ENCODE measurements at places on chromosomes 1 and 21.

- peak; percentile 21 for DNase-seq
These were observed 9.9 kb downstream of the ANGPTL7 start for GRCh38 chr1:11198851-11199594.

DNA sequence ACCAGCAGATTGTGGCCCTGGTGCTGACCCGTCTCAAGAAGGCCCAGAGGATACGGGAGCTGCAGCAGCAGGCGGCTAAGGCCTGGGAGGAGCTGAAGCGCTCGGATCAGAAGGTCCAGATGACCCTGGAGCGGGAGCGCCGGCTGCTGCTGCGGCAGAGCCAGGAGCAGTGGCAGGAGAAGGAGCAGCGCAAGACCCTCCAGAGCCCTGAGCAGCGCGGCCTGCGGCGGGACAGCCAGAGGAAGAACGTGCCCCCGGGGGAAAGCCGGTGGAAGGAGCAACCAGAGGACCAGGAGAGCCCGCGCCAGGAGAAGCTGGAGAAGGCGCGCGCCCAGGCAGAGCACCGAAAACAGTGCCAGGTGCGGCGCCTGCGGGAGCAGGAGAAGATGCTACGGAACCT, 1.0 kb downstream of the CCDC185 start:
- no peak for DNase-seq

DNA sequence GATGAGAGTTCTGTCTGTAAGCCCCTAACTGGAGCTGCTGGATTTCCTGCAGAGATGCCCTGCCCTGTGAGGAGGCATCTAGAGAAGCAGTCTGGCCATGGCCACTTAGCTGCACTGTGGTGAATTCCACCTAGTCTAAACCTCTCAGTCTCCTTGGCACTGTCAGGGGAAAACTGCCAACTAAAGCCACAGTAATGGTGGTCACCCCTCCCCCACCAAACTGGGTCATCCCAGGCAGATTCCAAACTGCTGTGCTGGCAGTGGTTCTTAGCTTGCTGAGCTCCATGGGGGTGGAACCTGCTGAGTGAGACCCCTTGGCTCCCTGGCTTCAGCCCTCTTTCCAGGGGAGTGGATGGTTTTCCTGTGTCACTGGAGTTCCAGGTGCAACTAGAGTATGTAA, 740.6 kb downstream of the RWDD3 start:
- DNase-seq: no peak

GRCh38 chr1:234400773-234401172, 27.5 kb downstream of the COA6 start:
- DNase-seq: no peak

DNA sequence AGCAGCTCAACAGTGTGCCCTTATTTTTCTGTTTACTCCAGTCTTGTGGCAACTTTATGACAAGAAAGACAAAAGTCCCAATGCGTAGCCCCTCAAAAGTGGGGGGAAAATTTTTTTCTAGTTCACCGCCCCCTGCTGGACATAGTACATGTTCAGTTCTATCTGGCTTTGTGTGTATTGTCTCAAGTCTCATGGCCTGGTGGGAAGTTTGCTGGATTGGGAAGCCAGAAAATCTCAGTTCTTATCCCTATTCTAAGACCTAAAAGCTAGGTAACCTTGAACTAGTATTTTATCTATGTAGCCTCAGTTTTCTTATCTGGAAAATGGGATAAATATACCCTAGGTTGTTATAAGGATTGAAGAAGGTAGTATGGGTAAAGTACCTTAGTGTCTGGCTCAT, 55.8 kb upstream of the LDLRAP1 start:
- no peak for DNase-seq

DNA sequence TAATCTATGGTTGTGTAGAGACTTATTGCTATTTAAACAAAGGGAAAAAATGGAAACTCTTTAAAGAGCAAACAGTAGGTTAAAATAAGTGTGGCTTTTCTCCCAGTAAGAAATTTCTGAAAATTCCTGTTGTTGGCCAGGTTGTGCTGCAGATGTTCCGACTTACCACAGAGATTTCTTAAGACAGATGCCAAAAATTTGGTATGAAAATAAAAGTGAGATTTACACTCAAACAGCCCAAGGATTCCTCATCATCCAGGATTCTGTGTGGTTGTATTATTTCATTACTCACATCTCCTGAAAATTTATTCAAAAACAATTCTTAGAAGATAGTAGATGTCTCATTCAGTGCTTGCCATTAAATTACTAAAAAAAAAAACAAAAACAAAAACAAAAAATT, 296.7 kb upstream of the PTBP2 start:
- DNase-seq: no peak

- DNase-seq: no peak
These were observed 570 bp upstream of the PEX10 start for GRCh38 chr1:2412773-2413494.

- DNase-seq: no peak
These were observed 43.5 kb downstream of the MAST2 start for GRCh38 chr1:45846931-45847330.

- DNase-seq: no peak
These were observed 24.1 kb downstream of the MEGF6 start for GRCh38 chr1:3586986-3587759.

- no peak for DNase-seq
These were observed 633 bp downstream of the THEMIS2 start for GRCh38 chr1:27872802-27873551.

DNA sequence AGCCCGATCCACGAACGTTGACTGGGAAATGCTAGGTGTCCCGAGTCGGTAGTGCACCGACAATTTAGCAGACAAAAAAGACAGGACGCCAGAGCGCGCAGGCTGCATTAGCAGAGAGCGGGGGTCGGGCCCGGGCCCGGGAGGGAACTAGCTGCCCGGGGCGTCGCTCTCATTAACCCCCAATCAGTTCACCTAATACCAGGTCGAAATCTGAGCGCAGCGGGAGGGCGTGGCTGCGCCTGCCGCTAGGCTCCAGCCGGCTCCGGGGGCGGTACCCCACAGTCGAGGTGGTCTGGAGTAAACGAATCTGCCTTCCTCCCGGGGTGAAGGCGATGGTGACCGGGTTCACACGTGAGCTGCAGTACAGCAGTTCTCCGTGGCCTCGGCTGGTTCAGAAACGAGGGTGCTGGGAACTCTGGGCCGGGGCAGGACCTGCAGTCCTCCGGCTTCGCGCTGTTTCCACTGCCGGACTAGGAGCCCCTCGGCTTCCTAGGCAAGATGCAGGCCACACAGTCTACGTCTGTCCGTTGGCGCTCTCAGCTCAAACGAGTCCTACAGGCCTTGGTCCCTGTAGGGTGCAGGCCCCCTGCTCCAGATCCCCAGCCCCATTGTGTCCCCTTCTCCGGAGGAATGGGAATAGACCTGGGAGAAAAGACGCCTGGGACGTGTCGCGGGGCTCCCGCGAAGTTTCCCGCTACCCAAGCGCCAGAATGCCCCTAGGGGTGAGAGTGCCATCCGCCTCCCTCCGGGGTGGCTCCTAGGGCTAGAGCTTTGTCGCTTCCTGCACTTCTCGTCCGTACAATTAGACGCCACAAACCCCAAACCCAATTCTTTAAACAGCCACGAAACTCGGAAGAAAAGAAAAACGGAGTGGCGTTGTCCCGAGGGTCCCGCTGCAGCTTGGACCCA, 2.0 kb downstream of the GFI1 start:
- no peak for DNase-seq

DNA sequence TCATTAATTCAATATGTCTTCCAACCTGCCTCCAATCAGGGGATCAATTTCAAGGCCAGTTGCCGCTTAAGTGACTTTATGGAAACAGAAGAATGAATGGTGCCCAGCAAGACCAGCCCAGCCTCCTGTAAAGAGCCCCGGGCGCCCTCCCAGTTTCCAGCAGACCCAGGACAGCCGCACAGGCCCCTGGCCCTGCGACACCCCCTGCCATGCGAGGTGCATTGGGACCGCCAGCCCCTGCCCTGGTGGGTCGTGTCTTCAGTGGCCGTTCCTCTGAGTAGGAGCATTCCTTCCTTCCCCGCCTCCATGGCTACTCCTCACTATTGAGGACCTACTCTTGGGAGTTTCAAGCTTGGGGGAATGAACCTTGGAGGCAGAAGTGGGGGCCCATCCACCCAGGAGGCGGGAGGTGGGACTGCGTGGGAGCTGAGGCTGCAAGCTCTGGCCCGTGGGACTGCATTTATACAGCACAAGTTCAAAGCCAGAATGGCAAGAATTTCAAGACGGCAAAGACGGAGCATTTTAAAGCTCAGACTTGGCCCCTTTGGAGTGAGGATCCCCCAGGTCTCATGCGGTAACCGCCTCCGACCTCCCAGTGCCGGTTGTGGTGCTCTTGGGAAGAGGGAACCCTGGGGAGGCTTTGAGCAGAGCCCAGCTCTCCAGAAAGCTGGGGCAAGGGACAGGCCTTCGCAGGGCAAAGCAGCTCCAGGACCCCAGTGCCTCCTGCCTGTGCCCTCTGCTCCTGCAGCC, 73.1 kb upstream of the ACTRT2 start:
- no peak for DNase-seq

- DNase-seq: no peak
These were observed 226.5 kb downstream of the FOXD2 start for GRCh38 chr1:47664356-47664755.

GRCh38 chr21:25862596-25862995, 127.8 kb downstream of the GABPA start:
- no peak for DNase-seq

GRCh38 chr21:17270229-17270628, 242.6 kb upstream of the CXADR start:
- no peak for DNase-seq

DNA sequence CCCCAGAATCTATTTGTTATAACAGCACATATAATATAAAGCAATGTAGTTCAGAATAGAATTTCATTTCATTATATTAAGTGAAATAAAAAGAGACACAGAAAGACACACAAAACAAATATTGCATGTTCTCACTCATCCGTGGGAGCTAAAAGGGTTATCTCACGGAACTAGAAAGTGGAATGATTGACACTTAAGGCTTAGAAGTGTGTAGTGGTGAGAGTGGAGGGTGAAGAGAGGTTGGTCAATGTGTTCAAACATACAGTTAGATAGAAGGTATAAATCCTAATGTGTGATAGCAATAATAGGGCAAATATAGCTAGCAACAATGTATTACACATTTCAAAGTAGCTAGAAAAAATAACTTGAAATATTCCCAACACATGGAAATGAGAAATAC, 1001.7 kb upstream of the TMPRSS15 start:
- DNase-seq: no peak

GRCh38 chr1:30823969-30824735, 66.6 kb upstream of the LAPTM5 start:
- peak; percentile 94 for DNase-seq

DNA sequence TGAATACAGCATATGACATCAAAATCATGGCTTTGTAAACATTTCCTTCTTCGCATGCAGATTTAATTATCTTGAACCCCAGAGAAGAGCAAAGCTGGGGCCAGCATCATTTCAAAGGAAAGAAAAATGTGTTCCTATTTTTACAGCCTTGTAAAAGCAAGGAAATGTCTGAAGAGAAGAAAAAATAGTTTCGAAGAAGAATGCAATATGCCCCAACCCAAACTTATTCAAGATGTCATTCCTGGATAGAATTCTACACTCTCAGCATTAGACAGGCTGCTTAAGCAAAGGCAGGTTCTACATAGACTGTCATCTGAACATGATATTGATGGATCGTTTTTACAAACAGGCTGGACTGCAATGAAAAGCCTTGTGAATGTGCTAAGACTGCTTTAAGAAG, 900.8 kb downstream of the TTLL7 start:
- DNase-seq: no peak

DNA sequence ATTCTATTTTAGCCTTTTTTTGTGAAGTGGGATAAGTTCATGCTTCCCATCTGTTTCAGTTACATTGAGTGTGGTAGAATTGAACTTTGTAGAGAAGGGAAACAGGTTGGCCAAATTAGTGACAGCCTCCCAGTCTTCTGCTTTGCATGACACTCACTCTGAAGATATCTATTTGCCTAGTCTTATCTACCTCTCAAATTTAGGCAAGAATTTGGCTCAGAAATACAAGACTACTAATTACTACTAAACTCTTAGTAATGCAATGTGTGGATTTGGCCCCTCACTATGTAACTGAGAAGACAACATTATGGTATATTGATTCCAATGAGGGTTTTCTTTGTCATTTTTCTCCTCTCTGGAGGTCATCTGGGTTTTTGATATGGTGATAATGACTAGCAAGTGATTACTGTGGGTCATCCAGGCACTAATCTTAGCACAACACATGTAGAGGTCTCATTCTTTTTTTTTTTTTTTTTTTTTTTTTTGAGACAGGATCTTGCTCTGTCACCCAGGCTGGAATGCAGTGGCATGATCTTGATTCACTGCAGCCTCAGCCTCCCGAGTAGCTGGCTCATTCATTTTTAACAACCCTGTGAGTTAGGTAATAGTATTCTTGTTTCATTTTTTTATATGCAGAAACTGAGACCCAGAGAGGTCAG, 6.3 kb downstream of the FAM20B start:
- no peak for DNase-seq

GRCh38 chr1:94727846-94728715, 92.1 kb upstream of the SLC44A3 start:
- no peak for DNase-seq

GRCh38 chr1:111507411-111508201, 4.2 kb upstream of the ADORA3 start:
- peak; percentile 75 for DNase-seq

GRCh38 chr1:202274611-202275010, 67.1 kb downstream of the UBE2T start:
- DNase-seq: no peak

DNA sequence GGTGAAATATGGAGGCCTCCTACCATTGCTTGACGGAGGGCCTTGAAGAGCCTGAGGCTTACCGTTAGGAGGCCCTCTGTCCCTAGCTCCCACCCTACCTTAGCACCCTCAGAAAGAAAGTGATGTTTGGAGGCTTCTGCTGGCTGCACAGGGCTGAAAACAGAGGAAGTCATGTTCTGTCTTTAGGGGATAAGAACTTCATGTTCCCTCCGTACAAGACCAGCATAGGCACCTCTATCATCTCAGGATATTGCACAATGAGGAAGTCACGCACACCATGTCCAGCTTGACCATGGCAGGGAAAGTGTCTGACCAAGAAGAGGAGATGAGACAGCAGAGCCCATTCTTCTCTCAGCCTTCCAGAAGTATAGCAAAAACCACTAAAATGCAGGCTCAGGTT, 13.8 kb downstream of the ADORA3 start:
- DNase-seq: no peak

DNA sequence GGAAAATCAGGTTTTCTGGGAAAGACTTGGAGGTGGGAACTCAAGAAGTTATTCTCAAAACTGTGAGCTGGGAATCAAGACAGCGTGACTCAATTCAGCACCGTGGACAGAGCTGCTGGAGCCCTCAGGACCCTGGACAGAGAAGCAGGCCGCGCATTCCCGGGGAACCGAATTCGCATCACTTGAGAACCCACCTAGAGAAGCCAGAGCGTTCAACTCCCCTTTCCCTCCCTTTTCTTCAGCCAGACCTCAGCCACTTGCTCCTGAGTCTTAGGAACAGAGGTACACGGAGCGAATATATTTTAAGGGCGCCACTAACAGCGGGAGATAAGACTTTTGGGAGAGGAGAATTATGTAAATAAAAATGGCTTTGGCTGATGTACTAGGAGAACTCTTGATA, 2.0 kb upstream of the LIN28A start:
- peak; percentile 52 for DNase-seq

- no peak for DNase-seq
These were observed 257.2 kb downstream of the MRPL39 start for GRCh38 chr21:25350056-25350455.

All from substantia nigra (tissue), 51 donors.